T follicular helper cell (primary cell): ENCODE measurements at places on chromosomes 1 and 21.

DNA sequence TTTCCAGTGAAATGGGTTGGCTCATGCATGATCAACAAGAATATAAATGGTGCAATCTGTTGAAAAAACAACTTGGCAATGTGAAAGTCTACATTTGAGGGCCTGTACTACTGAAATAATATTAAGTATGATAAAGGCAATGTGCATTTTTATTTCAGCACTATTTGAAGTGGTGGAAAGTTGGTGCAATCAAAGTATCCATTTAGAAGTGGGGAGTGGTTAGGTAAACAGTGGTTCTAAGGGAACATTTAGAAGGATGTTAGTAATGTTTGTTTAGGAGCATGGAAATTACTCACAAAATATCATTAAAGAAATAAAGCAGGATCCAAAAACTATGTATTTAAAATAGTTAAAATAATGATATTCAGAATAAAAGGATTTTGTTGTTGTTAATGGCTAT, 60.2 kb downstream of the CHRM3 start:
- no peak for DNase-seq

DNA sequence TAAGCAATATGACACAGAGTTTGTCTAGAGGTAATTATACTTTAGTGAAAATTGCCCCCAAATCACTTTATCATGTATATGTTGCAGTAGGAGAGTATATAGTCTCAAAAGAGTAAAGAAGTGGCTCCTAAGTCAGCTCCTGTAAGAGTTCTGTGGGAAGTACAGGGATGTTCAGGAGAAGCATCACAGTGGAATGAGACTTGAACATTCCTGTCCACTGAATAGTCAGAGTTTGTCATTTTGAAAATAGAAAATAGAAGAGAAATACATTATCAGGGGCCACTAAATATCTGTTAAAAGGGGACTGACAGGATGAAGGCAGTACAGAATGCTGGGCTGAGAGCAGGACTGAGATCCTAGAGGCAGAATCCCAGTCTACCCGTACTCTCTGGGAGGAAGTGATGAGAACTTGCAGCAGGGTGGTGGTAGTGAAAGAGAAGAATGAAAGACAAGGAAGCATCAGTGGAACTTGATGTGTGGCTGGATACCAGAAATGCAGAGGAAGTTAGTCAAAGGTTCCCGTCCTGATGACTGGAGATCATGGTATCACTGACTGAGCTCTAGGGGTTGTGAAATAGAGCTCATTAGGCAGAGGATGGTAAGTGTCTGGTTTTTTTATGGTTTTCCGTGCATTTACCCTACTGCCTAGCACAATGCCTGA, 153.4 kb downstream of the FMN2 start:
- DNase-seq, result no peak

- DNase-seq, result no peak
Observed at GRCh38 chr1:153470707-153471106, 10.3 kb upstream of the S100A7 start.

DNA sequence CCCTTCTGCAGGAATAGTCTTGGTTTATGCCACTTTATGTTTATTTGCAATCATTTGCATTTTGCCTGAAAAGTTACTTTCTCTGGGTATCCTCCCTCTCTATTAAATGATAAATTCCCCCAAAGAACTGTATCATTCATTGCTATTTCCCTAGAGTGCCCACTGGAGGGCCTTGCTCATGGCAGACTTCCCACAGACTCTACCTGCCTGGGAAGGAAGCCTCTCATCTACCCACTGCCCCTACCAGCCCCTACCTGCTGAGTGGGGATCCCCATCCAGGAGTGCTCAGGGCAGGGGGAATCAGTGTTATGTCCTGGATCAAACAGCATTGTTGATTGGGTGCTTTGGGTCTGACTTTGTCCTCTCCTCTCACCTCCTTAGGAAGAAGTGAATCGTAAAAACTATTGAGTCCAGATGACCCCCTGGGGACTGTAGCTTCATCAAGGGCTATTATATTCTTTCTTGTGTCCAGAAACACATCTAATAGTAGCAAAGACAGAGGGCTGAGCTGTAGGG, 6.8 kb upstream of the LRRN2 start:
- no peak for DNase-seq

GRCh38 chr1:198856601-198857000, 217.8 kb downstream of the PTPRC start:
- DNase-seq, result no peak

- DNase-seq, result no peak
Observed at GRCh38 chr1:89887270-89887669, 66.4 kb downstream of the LRRC8D start.

DNA sequence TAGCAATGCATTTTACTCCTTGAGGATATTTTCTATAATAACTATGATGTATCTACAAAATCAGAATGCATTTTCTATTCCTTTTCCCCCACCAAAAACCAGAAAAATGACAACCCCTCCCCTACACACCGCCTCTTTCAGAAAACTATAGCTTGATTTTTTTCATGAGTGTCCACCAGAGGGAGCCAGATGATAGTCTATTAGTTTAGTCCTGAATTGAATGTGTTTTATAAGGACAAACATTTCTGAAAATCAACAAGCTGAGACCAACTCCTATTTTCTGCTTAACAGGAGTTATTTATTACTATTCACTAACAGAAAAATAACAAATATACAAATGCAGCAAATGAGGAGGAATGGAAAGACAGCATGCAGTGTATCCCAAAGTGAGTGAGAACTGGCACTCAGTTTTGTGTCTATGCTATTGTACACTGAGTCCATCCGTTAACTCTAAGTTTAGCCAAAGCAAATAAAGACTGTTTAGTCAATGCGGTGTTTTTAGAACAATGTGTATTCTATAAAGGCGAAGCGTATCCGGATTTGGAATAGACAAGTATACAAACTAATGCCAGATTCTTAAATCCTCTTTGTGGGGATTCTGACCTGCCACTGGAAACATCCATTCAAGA, 182.6 kb downstream of the VAV3 start:
- peak; percentile 14 for DNase-seq

GRCh38 chr1:57857809-57858208, 433.9 kb upstream of the DAB1 start:
- DNase-seq, result no peak

DNA sequence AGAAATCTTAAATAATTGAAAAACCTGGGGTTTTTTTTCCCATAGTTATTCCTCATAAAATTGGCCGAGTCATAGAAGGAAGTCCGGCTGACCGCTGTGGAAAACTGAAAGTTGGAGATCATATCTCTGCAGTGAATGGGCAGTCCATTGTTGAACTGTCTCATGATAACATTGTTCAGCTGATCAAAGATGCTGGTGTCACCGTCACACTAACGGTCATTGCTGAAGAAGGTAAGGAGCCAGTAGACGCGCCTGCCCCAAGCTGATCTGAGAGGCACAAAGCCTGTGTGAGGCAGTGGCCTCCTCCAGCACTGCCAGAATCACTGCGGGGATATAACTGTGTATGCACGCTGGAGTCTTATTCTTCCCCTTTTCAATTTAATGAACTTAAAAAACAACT, 100.3 kb downstream of the PHTF1 start:
- DNase-seq, result no peak

GRCh38 chr1:27435566-27436203, 43.3 kb downstream of the GPR3 start:
- no peak for DNase-seq

DNA sequence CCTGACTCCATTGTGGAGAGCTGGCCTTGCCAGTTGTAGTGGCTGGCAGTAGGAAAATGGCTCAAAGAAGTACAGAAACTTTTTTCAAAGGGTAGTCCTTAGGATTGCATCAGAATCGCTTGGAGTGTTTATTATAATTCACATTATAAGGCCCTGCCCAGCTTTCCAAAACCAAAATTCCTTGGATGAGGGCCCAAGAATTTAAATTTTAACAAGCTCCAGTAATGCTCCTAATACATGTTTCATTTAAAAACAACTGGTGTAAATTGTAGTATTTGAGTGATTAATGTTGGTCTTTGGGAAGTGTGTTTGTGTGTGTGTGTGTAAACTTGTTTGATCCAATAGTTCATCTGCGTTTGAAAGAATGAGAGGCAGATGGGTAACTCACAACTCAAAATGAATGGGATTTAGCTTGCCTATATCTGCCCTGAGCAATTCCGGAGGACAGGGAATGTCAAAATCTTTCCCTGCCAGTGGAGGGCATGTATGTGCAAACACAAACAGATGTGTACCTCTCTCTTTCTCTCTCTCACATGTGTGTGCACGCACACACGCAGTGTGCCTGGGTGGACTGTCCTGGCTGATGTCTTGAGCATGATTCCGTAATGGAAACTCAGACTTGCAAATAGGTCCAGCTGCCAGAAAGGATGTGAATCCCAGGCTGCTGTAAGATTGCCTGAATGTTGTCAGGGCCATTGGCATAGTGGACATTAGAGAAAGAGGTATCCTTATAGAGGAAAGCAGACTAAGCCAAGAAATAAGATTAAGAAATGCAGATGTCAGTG, 293.1 kb downstream of the LMX1A start:
- no peak for DNase-seq

GRCh38 chr1:1869469-1869868, 21.4 kb downstream of the GNB1 start:
- DNase-seq, result no peak

GRCh38 chr1:59827055-59827643, 12.4 kb downstream of the HOOK1 start:
- no peak for DNase-seq

DNA sequence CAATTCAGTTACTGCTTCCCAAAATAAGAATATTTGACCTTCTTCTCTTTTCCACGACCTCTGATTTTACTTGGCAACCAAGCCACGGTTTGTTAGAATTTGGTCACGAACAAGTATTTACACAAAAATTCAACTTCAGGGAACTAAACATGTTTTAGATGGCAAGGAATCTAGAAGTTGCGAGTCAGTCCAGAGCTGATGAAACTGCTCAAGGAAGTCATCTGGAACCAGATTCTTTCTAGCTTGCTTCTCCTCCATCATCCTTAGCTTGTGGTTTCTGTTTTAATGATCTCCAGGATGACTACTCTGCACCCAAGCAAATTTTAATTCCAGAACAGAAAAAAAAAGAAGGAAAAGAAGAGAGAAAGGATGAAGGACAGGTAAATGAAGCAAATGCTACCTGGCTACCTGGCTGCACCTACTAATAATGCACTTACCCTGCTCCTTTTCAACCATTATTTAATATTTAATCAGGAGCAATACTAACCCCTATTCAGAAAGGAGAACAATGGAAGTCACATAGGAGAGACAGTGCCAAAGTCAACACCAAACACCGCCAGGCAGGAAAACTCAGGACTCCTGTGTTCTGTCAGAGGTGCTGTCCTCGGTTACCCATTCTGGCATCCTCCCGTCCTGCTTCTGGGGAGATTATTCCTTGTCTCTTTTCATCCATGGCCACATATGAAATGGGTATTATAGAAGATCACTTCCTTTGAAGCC, 54.2 kb upstream of the RGS7 start:
- DNase-seq, result no peak

GRCh38 chr1:9078752-9079500, 9.5 kb upstream of the SLC2A5 start:
- no peak for DNase-seq

DNA sequence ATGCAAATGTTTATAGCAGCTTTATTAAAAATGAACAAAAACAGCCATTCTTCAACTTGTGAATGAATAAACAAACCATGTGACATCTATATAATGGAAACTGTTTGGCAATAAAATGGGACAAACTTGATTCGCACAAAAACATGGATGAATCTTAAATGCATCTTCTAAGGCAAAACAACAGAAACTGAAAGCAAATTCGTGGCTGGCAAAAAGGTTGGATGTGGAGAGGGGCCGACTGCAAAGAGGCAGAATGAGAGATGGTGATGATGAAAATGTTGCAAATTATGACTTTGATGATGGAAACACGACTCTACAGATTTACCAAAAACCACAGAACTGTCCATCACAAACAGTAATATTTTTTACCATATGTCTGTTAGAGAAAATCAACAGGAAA, 327.0 kb upstream of the NR5A2 start:
- DNase-seq, result no peak

DNA sequence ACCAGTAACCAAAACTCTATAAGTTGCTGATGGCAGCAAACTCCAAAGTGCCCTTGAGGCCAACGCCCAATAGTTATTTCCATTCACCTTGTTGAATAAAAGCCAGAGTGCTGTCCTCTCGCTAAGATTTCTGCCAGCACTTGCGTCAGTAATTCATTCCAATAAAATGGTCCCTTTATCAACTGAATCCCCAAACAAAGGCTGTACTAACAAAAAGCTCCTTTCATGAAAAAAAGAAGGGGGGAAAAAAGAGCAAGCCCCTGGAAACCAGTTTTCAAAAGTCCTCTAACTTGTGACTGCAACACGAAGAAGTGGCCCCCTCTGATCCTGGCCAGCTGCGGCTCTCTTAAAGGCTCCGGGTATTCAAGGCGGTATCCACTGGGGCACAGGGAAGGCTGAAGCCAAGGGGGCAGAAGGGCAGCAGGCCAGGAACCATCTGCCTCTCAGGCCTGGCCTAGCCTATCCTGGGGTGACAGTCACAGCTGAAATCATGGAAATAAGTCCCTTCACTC, 55.8 kb upstream of the ZNF326 start:
- DNase-seq, result no peak

DNA sequence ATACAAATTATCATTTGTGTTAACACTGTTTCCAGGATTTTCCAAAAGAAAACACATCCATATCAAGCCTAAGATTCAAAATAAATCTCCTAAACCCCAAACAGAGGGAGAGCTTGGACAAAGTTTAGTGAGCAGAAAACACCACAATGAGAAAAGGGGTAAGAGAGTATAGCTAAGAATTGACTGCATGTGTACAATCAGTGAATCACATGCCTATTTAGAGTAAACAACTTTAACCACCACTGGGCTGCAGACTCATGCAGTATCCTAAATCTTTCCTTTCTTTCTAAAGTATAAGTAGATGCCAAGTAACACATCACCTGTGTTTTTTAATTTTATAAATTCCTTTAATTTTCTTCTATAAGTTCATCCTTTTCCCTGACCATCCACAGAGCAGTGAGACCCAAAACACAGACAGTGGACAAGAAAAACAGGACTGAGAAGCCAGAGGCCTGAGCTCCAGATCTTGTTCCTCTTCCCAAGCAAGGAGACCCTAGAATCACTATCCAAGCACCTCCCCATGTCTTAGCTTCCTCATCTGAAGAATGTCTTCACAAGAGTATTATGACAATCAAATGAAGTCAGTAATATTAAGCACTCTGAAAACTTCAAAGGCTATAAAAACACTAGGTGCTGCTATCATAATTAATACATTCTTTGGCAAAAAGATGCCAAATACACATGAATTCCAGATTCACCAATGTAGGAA, 93.1 kb downstream of the VAV3 start:
- DNase-seq, result no peak

- DNase-seq, result no peak
Observed at GRCh38 chr1:48109390-48110013, 112.3 kb upstream of the TRABD2B start.

- DNase-seq, result no peak
Observed at GRCh38 chr1:202665417-202665816, 44.8 kb downstream of the SYT2 start.

- no peak for DNase-seq
Observed at GRCh38 chr1:28122183-28122582, 33.8 kb upstream of the EYA3 start.

GRCh38 chr1:1344655-1345361, 4.4 kb downstream of the DVL1 start:
- DNase-seq, result no peak

- DNase-seq, result no peak
Observed at GRCh38 chr1:25140073-25140797, 92.1 kb downstream of the SYF2 start.

GRCh38 chr1:158818975-158819431, 12.1 kb upstream of the MNDA start:
- DNase-seq, result no peak
